ENCODE measurements at places on chromosomes 5 and 9. TPM values are rescaled to one million over a fixed set of nuclear protein-coding genes. Genes with fewer than 3 reads are reported as not detected.

Gene SLCO6A1
- total RNA-seq = not detected

Gene PCDHAC2
- not detected for total RNA-seq

Gene TMOD1
- 1.2 TPM for total RNA-seq

Gene PCDHGB1
- not detected for total RNA-seq

Gene HMGXB3
- 41.4 TPM for total RNA-seq

Gene NUTM2F
- not detected for total RNA-seq

Gene CCDC192
- total RNA-seq = not detected

Gene PCDHB4
- not detected for total RNA-seq

Gene PROB1
- total RNA-seq = 8.9 TPM

Gene LCN1
- not detected for total RNA-seq

Gene SNCAIP
- total RNA-seq = not detected

Gene LCN2
- not detected for total RNA-seq

Gene PCAT7
- not detected for total RNA-seq

Gene NRARP
- 3.4 TPM for total RNA-seq

Gene DAB2
- total RNA-seq = not detected

Gene IFNB1
- 0.36 TPM for total RNA-seq

Gene WDR31
- total RNA-seq = 1.9 TPM

Gene SEMA6A
- not detected for total RNA-seq

Gene PCDH12
- total RNA-seq = 0.76 TPM

Gene RPP25L
- total RNA-seq = 39.5 TPM

Gene ANKRD31
- 0.50 TPM for total RNA-seq

Gene LCN9
- not detected for total RNA-seq

Gene SLC36A2
- total RNA-seq = not detected

Gene C7
- total RNA-seq = not detected

Gene SPATA31C1
- total RNA-seq = not detected

Gene ZDHHC21
- 7.5 TPM for total RNA-seq

Gene FBXL7
- total RNA-seq = not detected

Gene LCP2
- total RNA-seq = 239 TPM

Gene EXD3
- total RNA-seq = 3.7 TPM

Gene TERT
- 2.9 TPM for total RNA-seq

Gene TPPP
- 0.29 TPM for total RNA-seq

Gene ARSI
- total RNA-seq = not detected

Gene TMEM232
- 1.1 TPM for total RNA-seq

Gene FOXD4L4
- 0.11 TPM for total RNA-seq

Gene ECSCR
- 1.2 TPM for total RNA-seq
